Stimulated activated CD8-positive, alpha-beta memory T cell treated with anti-CD3 and anti-CD28 coated beads, Interleukin-7, amount 100 ng/mL, for 1 hour (primary cell): ENCODE measurements at places on chromosomes 12 and 14.
A peak's percentile ranks its signal among the peaks of the same experiment; 100 is the strongest.

DNA sequence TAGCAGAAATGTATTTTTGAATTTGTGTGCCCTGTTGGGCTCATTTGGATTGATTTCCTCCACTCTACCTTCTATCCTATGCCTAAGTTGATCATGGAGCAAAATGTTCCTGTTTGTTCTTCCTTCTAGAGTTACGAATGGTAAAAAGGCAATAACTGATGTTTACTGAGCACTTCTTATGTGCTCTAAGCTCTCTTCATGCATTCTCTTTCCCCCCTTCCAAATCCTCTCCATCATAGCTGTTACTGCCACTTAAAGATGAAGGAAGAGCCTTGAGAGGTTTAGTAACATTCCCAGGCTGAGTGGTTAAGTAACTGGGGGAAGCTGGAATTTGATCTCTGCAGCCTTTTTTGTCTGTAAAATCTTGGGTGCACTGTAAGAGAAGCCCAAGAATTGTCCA lies 60.1 kb downstream of the CHST11 start:
- DNase-seq: no peak

GRCh38 chr14:81831128-81831820 lies 297.6 kb upstream of the SEL1L start:
- DNase-seq: no peak

DNA sequence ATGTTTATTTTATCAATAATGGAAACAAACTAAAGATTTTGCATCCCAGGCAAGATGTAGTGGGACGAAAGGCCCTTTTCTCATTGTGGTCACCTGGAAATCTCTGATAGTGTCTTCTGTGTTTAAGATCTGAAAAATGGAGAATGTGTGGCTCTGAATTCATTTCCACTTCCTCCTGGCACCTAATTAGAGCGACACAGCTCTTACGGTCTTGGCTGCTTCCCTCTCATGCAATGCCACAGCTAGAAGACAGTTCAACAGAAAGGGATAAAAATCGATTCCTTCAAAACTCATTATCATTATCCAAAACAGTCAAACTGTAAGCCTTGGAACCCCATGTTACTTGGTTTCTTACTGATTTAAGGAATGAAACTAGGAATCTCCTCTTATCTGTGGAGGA lies 9.3 kb downstream of the ST8SIA1 start:
- DNase-seq: no peak

GRCh38 chr14:102203382-102203781 lies 63.7 kb downstream of the WDR20 start:
- DNase-seq: no peak

DNA sequence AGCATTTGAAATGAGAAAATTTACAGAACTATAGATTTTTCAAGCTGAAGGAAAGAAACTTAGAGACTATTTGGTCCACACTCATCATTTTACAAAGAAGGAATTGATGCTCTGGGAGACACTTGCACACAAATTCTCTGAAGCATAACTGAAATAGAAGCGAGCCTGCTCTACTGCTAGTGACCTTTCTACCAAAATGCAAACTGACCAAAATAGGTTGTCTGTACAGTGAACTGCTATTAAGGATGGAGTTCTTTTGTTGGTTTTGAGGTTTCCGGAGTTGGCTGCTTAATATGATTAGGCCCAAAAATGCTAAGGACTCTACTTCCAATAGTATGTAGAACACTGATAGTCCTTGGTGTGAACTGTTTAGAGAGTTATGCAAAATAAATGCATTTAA lies 194.9 kb downstream of the PPFIA2 start:
- no peak for DNase-seq

GRCh38 chr12:43917896-43918295 lies 82.0 kb downstream of the TMEM117 start:
- no peak for DNase-seq

GRCh38 chr12:2375871-2376270 lies 323.1 kb downstream of the CACNA1C start:
- no peak for DNase-seq

DNA sequence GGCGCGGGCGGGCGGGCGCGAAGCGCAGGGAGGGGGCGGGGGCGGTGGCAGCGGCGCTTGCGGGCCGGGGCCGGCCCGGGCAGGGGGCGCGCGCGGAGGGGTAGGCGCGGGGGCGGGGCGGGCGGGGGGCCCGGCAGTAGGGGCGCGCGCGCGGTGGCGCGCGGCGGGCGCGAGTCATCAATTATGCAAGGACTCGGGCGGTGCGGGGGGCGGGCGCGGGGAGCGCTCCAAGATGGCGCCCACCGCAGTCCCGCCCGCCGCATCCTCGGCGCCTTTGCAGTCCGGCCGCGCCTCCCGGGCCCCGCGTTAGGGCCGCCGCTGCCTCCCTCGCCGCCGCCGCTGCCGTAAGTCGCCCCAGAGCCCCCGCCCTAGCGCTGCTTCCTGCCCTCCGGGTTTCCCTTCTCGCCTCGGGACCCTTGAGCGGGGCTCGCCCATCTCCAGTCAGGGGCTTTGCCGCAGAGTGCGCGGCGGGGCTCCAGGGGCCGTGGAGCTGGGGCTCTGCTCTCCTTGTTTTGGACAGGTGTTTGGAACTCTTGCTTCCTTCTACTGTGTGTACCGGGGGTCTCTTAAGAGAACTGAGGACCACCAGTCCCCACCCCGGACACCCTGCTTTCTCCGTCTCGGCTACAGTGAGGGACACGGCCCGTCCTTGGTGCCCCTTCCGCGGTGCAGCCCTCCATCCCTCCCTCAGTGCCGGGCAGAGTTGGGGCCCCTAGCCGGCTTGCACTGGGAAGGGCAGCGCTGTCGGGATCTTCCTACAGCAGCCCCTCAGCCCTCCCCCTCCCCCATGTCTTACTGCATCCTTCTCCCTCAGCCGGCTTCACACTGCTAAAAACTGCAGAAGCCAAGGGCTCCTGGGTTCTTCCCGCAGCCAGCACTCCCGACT lies at the start of gene SCN8A:
Gene SCN8A (plus strand): TSS at position 218 of the 886 bp plus-strand sequence. CDS start 71,585 bp downstream, outside the sequence.
- no peak for DNase-seq

DNA sequence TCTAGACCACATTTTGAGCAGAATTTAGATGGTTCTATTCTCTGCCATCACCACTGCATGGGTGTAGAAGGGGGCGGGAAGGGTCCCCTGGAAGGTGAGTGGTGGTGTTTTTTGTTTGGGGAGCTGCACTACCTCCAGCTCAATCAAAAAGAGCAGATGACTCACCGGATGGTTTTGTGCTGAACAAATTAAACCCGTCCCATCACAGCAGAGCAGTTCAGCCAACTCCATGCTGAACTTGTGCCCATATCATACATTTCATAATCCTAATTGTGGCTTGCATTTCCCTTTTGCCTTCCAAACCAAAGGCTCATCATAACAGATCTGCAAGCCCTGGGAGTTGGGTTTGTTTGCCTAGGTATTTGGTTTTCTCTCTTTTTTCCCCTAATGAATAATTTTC lies 53.0 kb upstream of the RPH3A start:
- no peak for DNase-seq

DNA sequence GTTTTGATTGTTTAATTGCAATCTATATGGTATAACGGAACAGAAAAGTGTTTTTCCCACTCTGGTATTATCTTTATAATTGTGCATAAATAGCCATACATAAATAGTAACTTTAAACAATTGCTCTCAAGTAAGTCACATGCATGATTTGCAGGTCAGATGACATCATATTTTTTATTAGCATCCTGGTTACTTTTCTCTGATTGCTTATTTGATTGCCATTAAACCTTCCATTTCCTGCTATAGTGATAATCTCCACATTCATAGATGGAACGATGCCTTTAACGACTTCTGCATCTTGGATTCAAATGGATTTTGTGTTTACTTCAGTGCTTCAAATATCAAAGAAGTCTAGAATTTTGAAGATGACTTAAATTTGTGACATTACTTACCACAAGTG lies 3.5 kb upstream of the KLRK1 start:
- DNase-seq: no peak

GRCh38 chr14:55221186-55221585 lies 29.8 kb upstream of the DLGAP5 start:
- DNase-seq: no peak

GRCh38 chr14:73612339-73613045 lies at the start of gene ACOT6:
TSS of gene ACOT6 (plus strand) at chr14:73612517. CDS start at chr14:73612572, 55 bp downstream.
- DNase-seq: peak; percentile 27

- DNase-seq: no peak
These were observed 2.8 kb downstream of the LBHD2 start for GRCh38 chr14:103086771-103087342.

GRCh38 chr14:97592341-97592980 lies 795.3 kb downstream of the VRK1 start:
- DNase-seq: no peak

DNA sequence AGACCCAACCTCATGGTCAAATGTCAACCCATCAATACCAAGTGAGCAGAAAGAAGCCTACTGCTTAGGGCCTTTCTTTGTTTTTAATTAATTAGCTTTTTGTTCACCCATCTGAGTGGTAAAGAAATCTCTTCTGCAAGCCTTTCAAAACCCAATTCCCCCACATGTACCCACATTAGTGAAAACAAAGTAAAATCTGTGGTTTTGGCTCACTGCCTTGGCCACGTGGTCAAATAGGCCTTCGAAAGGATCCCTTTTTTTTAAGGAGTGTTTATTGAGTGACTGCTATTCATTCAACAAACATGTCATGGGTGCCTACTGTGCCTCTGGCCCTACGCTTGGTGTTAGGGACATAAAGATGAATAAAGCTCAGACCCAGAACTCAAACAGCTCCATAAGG lies 160.1 kb downstream of the NUAK1 start:
- no peak for DNase-seq

- no peak for DNase-seq
These were observed 62.7 kb downstream of the ERC1 start for GRCh38 chr12:1053690-1054089.

GRCh38 chr14:61498811-61499210 lies 177.4 kb downstream of the PRKCH start:
- DNase-seq: no peak

- no peak for DNase-seq
These were observed 21.5 kb upstream of the KIF26A start for GRCh38 chr14:104116756-104117340.

DNA sequence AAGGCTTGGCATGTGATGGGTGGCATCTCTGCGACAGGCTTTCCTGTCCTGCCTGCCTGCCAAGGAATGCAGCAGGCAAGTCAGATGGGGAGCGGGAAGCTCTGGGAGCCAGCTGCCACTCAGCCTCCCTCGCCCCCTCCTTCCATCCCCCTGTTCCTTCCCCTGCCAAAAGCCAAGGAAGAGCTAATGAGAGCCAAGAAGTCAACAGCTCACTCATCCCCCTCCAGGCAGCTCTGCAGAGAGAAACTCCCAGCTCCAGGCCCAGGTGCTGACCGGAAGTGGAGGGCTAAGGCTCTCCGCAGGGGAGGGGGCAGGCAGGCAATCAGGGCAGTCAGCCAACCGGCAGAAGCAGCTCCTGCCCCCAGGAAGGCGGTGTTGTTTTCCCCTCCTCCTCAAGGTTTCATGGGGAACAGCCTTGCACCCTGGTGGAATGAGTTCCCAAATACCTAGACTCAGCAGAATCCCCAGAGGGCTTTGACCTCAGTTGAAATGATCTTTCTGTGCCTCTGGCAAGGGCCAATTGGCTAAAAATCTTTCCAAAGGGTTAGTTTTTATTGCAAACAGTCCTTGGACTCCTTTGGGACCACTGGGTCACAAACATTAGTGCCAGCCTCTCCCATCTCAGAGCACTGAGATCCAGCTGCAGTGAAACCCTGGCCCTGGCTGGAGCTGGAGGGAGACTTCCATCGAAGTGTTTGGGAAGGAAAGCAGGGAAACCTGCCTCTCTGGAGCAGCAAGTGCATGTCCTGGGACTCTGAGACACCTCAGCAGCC lies 349.1 kb downstream of the DPF3 start:
- DNase-seq: no peak

- no peak for DNase-seq
These were observed 53.5 kb upstream of the WSCD2 start for GRCh38 chr12:108075561-108075960.

- no peak for DNase-seq
These were observed 28.4 kb upstream of the NEDD1 start for GRCh38 chr12:96878704-96879103.

DNA sequence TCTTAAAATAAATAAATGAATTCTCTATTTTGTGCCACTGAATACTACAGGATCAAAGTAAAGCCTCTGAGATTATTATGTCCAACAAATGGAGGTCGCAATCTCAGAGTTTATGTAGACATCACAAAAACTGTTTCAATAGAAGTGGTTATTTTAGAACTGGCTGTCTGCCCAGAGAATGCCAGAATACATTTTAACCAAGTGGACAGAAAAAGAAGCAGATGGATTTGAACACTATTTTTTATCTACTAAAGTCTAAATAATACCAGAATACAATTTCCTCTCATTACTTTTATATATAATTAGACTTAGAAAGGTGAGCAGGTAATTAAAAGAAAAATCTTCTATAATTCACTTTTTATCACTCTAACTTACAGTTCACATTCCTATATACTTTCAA lies 118.3 kb downstream of the MED13L start:
- DNase-seq: no peak

DNA sequence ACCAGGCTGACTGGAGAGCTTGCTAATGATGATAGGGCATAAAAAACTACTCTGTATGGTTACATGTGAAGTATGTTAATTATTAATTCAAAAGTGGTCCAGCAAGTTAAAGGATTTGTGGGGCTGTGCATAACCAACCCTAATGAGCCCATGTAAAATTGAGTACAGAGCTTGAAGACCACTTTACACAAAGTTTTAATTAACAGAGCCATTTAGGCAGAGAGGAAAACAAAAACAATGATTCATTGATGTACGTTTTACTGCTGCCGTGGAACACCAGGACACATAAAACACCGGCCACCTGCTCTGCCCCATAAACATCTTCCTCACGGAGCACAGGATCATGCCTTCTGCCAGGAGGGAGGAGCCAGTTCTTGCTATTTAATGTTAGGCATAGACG lies 83.5 kb downstream of the RIMBP2 start:
- no peak for DNase-seq

DNA sequence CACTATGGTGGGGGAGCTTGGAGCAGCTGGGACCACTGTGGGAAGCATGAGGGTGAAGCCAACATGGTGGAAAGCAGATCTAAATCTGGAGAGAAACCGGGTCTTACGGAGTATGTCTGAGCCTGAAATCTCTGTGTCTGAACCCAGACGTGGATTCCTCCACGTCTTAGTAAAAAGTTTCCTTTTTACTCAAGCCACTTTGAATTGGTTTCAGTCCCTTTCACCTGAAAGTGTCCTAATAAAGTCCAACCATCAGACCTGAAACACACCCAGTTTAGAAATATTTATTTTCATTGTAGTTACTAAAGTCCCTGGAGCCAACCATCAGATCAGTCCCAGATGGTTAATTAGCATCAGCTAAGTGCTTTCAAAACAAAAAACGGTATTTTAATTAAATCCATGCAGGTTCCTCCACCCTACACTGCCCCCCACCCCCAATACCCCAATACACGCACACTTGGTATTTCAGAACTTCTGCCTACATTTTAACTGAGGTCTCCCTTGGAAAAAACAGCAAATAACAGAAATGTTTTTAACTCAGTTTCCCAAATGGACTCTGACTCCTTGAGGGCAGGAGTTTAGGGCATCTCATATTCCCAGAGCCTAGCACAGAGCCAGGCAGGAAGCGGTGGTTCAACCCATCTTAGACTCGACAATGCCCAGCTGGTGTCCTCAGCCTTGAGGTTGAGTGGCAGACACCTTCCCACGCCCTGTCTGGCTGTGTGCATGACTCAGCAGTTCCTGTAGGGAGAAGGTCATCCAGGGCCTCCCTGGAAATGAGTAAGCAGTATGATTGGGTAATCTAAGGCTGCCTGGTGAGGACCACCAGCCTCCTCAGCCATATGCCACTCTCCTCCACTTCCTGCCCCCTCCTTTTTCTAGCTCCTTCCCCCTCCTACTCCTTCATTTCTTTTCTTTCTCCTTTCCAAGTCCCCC lies 175.8 kb downstream of the TTC8 start:
- no peak for DNase-seq

GRCh38 chr12:127811988-127812387 lies 455.0 kb upstream of the TMEM132C start:
- DNase-seq: no peak

- no peak for DNase-seq
These were observed 3.2 kb downstream of the OR4K2 start for GRCh38 chr14:19878029-19878642.
